A172 (cell line): ENCODE measurements at places on chromosomes 11 and 22. TPM values are rescaled to one million over a fixed set of nuclear protein-coding genes. Genes with fewer than 3 reads are reported as not detected.

DNA sequence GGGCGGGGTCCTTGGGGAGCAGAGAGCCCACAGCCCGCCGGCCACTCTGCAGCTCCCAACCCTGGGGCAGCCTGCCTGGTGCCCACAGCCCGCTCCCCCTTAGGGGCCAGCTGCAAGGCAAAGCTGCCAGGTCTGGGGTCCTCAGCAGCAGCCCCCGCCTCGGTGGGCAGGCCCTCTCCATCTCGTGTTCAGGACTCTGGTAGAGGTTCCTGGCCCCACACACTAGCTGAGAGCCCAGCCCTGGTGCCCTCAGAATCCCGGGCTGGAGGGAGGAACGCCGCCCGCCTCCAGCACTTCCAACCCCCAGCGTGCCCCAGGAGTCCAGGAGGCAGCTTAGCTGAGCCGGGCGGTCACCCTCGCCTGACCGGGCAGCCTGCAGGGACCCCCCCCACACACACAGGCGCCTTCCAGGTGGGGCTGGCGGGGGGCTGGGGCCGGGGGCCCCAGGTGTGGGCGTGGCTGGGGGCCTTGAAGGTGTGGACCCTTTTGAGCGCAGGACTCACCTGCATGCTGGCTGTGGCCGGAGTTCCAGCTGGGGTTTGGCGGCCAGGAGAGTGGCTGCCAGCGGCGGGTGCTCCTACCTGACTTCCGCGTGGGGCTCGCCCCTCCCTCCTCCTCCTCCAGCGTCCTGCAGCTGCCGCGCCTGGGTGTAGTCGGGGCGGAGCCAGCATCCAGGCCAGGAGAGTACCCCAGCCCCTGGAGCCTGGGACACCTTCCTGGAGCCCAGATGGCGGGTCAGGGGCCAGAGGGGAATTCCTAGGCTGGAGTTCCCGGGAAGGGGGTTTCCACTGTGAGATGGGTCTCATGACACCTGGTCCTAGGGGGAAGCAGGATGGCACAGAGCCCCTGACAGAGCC is at the start of gene ANO9:
ANO9 (minus strand) TSS at position 594 of the 857 bp plus-strand sequence; CDS start at position 509, 85 bp downstream.
- no peak for DNase-seq

DNA sequence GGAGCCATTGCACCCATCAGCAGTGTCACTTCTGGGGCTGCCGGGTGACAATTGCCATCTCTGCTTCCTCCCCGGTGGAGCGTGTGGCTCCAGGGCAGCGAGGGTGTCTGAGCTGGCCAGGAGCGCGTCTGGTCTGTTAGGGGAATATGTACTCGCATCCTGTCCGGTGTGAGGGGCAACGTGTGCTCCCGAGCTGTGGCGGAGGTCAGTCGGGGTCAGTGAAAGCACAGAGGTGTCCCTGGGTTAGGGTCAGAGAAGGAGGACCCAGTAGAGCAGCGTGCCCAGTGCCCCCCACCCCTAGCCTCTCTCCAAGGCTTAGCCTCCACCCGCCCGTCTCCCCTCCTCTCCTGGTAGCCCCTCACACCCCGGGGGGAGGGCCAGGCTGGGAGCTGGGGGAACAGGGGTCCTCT is 1.5 kb downstream of the CLCF1 start:
- no peak for DNase-seq

- no peak for DNase-seq
Observed at GRCh38 chr11:109267293-109268095, 154.5 kb upstream of the C11orf87 start.

GRCh38 chr11:119424775-119425174 is 1.8 kb upstream of the THY1 start:
- no peak for DNase-seq

GRCh38 chr11:121559606-121560200 is 106.9 kb upstream of the SORL1-AS1 start:
- no peak for DNase-seq

GRCh38 chr11:7645206-7645605 is 28.1 kb downstream of the CYB5R2 start:
- DNase-seq, result no peak

GRCh38 chr22:23062616-23063538 is 7.4 kb upstream of the GNAZ start:
- DNase-seq, result no peak

GRCh38 chr11:46666516-46666915 is 33.9 kb downstream of the ARHGAP1 start:
- no peak for DNase-seq

DNA sequence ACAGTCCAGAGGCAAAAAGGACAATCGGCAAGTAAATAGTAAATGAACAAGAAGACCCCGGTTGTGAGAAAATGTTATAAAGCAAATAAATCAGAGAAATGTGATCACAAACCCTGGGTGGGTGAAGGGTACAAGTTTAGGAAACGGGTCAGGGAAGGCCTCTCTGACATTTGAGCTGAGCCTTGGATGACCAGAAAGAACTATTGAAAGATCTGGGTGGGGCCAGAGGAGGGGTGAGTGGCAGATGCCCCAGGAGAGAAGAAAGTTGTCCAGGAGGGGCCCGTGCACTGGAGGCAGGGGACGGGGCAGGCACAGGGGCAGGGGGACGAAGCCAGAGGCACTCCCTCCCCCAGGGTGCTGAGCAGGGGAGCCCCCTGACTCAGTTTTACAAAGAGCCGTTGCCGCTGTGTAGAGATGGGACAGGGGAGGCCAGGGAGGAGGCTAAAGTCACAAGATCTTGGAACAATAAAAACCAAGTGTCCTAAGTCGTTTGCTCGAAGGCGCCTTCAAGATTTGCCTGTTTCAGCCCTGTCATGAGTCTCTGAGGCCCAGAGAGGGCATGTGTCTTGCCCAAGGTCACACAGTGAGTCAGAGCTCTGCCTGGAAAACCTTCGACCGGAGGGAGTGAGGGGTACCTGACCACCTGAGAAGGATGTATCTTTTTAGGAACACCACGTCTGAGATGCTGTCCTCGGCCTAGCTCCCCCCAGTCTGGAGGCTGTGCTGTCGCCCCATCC is 10.8 kb upstream of the PDGFB start:
- DNase-seq, result no peak

DNA sequence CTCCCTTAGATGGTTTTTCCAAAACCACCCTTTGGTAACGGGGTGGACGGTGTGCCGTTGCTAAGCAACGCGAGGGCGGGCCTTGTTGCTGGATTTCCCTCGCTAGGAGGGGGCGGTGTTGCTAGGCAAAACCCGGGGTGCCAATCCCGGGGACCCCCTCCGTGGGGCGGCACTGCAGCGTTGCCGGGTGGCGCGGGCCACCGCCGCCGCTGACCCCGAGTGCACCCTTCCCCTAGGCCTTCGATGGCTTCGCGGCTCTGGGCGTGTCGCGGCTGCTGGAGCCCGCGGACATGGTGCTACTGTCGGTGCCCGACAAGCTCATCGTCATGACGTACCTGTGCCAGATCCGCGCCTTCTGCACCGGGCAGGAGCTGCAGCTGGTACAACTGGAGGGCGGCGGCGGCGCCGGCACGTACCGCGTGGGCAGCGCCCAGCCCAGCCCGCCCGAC is 8.9 kb downstream of the EHBP1L1 start:
- no peak for DNase-seq

DNA sequence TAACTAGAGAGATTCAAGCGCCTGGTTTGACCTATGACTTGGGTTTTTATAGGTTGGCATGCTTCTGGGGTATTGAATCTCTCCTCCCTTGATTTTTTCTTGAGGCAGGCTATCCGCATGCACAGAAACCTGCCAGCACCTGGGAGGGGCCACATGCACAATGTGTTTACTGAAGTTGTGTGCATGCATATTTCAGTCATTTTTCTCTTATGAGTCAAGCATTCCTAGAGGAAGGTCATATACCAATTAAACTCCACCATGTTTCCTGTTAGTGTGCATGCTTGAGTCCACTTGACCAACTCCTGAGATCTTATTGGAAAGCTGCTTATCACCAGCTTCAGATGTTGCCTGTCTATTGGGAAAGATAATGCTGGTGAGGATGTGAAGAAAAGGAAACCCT is 1718.4 kb downstream of the LRRC4C start:
- DNase-seq, result peak; percentile 38

DNA sequence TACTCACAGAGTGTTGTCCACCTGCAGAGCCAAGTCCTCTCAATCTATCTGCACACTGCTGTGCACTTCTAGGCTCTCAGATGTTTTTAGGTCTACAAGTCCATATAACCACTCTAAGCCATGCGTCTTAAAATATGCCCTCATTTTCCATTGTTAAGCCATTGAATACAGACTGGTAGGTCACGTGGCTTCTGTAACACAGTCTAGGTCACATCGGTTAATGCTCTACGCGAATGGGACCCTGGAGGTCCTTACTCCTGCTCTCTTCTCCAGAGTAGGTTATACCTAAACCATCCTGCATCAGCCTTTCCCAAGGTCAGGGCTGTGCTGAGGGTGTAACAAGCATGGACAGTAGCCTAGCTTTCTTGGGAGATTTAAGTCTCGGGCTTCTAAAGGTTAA is 819 bp downstream of the JAML start:
- no peak for DNase-seq

DNA sequence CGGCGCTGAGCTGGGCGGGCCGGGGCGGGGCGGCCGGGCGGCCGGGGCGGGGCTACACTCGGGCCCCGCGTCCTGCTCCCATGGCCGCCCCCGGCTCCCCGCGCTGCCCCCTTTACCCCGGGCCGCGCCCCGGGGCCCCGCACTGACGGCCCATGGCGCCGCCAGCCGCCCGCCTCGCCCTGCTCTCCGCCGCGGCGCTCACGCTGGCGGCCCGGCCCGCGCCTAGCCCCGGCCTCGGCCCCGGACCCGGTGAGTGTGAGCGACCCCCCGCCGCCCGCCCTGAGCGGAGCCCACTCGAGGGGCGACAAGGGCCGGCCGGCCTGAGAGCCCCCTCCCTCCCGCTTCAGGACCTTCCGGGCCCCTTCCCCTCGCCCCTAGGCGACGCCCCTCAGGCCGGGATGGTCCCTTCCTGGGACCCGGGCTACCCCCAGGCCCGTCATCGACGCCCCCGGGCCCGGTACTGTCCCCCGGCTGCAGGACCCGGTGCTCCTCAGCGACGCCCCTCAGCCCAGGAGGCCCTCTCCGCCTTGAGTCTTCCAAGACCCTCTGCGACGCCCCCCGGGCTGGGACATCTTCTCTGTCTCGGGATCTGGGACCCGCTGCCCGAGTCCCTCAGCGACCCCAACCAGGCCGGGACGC is at the start of gene KREMEN1:
KREMEN1 (plus strand) TSS at position 57 of the 639 bp plus-strand sequence; CDS start at position 153, 96 bp downstream.
- no peak for DNase-seq

DNA sequence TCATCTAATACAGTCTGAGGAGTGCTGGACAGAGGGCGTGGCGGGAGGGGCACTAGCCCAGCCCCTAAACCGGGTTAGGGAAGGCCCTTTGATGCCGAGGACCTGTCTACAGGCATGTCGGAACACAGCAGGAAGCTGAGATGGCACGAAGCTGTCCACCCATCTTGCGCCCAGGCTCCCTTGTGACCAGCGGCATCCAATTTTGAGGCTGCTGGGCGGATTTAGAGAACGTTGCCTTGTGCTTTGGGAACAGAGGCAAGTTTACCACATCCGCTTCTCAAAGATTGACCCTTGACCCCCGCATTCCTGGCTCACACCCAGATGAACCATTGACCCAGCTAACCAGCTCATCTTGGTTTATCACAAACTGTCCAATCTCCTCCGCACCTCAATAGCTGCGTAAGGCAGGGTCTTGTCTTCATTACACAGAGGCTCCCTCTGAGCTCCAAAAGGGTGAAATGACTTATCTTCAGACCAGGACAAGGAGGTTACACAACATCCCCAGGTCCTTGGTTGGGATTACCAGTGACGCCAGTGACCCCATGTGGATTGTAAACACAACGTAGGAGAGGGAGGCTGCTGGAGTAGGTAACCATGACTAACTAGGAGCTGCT is 4.5 kb downstream of the FAM83F start:
- DNase-seq, result no peak

DNA sequence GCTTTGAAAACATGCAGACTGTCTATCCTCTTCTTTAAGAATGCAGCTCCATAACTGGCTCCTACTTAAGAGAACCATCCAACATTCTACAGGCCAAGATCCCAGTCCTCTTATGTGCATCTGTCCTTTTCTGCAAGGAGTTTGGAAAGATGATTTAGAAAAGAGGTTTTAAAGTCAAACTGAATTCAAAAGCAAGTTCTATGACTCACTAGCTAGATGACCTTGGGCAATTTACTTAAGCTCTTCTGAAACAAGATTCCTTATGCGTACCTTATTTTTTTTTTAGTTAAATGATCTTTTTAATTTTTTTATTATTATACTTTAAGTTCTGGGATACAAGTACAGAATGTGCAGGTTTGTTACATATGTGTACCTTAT is 29.2 kb downstream of the GUCY1A2 start:
- DNase-seq, result no peak

- DNase-seq, result no peak
Observed at GRCh38 chr22:30246814-30247376, 336 bp upstream of the LIF start.

- no peak for DNase-seq
Observed at GRCh38 chr11:61783717-61784505, 8.5 kb downstream of the TMEM258 start.

- DNase-seq, result no peak
Observed at GRCh38 chr11:130141561-130142341, 17.8 kb upstream of the ST14 start.

DNA sequence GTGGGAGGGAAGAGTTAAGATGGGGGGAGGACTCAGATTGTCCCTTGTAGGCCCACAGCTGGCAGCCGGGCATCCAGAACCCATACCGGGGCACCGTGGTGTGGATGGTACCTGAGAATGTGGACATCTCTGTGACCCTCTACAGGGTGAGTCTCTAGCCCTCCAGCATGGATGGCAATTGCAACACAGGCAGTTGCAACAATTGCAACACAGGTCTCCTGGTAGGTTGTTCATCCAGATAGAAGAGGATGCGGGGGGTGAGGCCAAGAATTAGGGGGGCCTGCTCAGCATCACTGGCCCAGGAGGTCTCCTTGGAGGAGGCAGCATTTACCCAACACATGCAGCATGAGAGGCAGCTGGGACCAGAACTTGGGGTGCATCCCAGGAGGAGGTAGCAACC is 3.4 kb downstream of the EHBP1L1 start:
- DNase-seq, result no peak

DNA sequence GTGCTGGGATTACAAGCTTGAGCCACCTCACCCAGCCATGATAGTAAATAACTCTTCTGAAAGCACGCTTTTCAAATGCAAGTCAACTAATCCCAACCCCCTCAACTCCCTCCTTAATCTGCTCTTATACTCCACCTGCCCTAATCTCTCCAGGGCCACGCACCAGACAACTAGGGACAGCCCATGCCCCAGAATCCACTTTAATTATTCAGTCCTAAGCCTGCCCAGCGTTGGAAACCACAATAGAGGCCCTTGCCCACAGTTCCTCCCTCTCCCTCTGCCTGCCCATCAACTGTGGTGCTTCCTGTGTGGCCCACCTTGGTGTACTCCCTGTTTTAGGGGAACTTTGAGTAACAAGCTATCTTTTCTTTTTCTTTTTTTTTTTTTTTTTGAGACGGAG is 2.7 kb upstream of the VPREB3 start:
- no peak for DNase-seq

GRCh38 chr11:9732453-9732852 is 68.6 kb downstream of the SWAP70 start:
- DNase-seq, result no peak

- DNase-seq, result no peak
Observed at GRCh38 chr11:58921778-58922390, 17.4 kb upstream of the GLYATL1 start.

GRCh38 chr11:31045335-31045734 is 324.2 kb downstream of the DCDC1 start:
- peak; percentile 30 for DNase-seq

Gene TRIM64
- not detected in 2 replicates for total RNA-seq

Gene HORMAD2
- not detected in 2 replicates for total RNA-seq

Gene ADAMTS15
- total RNA-seq, result 0.67 and 1.0 TPM in 2 replicates

Gene WT1
- total RNA-seq, result 1.9 and 6.4 TPM in 2 replicates

Gene VPREB1
- total RNA-seq, result not detected in 2 replicates

Gene P2RX6
- 2.8 and 3.5 TPM in 2 replicates for total RNA-seq

Gene SAA1
- total RNA-seq, result 60.9 and 71.0 TPM in 2 replicates

Gene TSSK2
- total RNA-seq, result not detected in 2 replicates

Gene SHANK2
- total RNA-seq, result 0.02 TPM in 2 replicates

Gene OR6X1
- not detected in 2 replicates for total RNA-seq
